Stomach (tissue), 19 donors: ENCODE measurements at places on chromosomes 5 and 9. TPM values are rescaled to one million over a fixed set of nuclear protein-coding genes. Genes with fewer than 3 reads are reported as not detected.

Gene CDH12
- polyA plus RNA-seq: not detected

Gene PALM2AKAP2
- 1.2 TPM for polyA plus RNA-seq

Gene KIF4B
- not detected for polyA plus RNA-seq

Gene BHMT
- polyA plus RNA-seq: 2.6 TPM

Gene NR5A1
- not detected for polyA plus RNA-seq

Gene CDC26
- polyA plus RNA-seq: 28.2 TPM

Gene DRD1
- polyA plus RNA-seq: not detected

Gene ABO
- 1.6 TPM for polyA plus RNA-seq

Gene PCBD2
- polyA plus RNA-seq: 5.7 TPM

Gene ANXA6
- polyA plus RNA-seq: 66.0 TPM

Gene FLT4
- 1.1 TPM for polyA plus RNA-seq

Gene PCDHA1
- polyA plus RNA-seq: not detected

Gene CDKN2A
- polyA plus RNA-seq: 3.2 TPM

Gene GRK6
- 16.2 TPM for polyA plus RNA-seq

Gene ERGIC1
- polyA plus RNA-seq: 83.7 TPM

Gene PCDHA9
- not detected for polyA plus RNA-seq

Gene WWC1
- polyA plus RNA-seq: 11.3 TPM

Gene STKLD1
- 2.6 TPM for polyA plus RNA-seq

Gene SMIM33
- polyA plus RNA-seq: 0.13 TPM

Gene ANGPTL2
- polyA plus RNA-seq: 5.7 TPM

Gene FOXD4L4
- 0.05 TPM for polyA plus RNA-seq

Gene HTR4
- polyA plus RNA-seq: not detected
